Left ventricle myocardium inferior (tissue), 1 donor: ENCODE measurements at places on chromosomes 16 and 17. TPM values are rescaled to one million over a fixed set of nuclear protein-coding genes. Genes with fewer than 3 reads are reported as not detected.

The FOXN1 gene
- total RNA-seq: not detected

The CTRB1 gene
- total RNA-seq: not detected

The PITPNM3 gene
- total RNA-seq: 0.36 TPM

The CDH1 gene
- 0.11 TPM for total RNA-seq

The ABCC12 gene
- not detected for total RNA-seq

The OR2C1 gene
- 0.22 TPM for total RNA-seq

The COL1A1 gene
- total RNA-seq: 45.8 TPM

The BEAN1 gene
- total RNA-seq: 0.33 TPM

The RASL10B gene
- 18.4 TPM for total RNA-seq

The TVP23C gene
- total RNA-seq: 4.8 TPM

The CCNF gene
- total RNA-seq: 0.96 TPM

- H3K27me3 ChIP-seq: peaks cover 100% of the 10 kb centered on the region
- H3K27ac ChIP-seq: no peak overlapping the region
- H3K4me1 ChIP-seq: no peaks in the 10 kb centered on the region
- DNase-seq: no peak
These were observed 148.8 kb downstream of the ENGASE start for GRCh38 chr17:79223471-79223870.

DNA sequence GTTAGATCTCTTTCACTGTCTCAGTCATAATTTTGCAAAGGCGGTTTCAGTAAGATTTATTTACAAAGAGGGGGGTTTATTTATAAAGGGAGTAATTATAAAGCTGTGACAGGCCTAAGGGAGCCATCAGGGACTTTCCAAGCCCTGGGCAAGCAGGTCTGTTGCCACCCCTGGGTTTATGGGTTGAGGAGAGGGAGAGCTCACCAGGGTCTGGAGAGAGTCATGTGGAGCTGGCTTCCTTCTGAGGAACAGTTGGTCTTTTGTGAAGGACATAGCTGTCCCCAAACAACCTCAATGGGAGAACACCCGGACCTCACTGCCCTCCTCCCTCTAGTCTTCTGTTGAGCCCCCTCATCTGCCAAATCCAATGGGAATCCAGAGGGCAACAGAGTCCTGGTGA is 9.8 kb downstream of the ITGAM start:
- no peak overlapping the region for H3K27ac ChIP-seq
- no peaks in the 10 kb centered on the region for H3K4me1 ChIP-seq
- no peaks in the 10 kb centered on the region for H3K36me3 ChIP-seq
- H3K27me3 ChIP-seq: peaks cover 67% of the 10 kb centered on the region
- no peak overlapping the region for H3K4me3 ChIP-seq
- DNase-seq: no peak

GRCh38 chr16:30005341-30006094 is 5.3 kb downstream of the DOC2A start:
- peaks cover 13% of the 10 kb centered on the region for H3K36me3 ChIP-seq
- DNase-seq: no peak
- H3K4me1 ChIP-seq: peaks cover 12% of the 10 kb centered on the region
- peaks cover 27% of the 10 kb centered on the region for H3K27me3 ChIP-seq
- no peak overlapping the region for H3K4me3 ChIP-seq

DNA sequence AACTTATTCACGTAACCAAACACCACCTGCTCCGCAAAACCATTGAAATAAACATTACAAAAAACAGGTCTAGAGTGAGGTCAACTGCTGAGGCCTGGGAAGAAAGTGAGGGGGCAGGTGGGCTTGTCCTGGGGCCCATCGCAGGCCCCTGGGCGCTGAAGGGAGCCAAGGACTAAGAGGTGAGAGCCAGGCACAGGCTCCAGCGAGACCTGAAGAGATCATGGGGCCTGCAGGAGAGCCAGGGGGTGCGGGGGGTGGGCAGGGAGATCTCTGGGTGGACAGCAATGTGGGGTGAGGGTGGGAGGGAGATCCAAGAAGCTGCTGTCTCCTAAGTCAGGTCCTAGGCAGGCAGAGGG is 7.9 kb downstream of the ARHGAP27 start:
- no peaks in the 10 kb centered on the region for H3K36me3 ChIP-seq
- no peak for DNase-seq
- peak overlapping the region; percentile 91 for H3K27ac ChIP-seq
- peaks cover 12% of the 10 kb centered on the region for H3K27me3 ChIP-seq
- peaks cover 61% of the 10 kb centered on the region for H3K4me1 ChIP-seq

GRCh38 chr17:14310605-14311004 is 9.7 kb downstream of the HS3ST3B1 start:
- peak overlapping the region; percentile 69 for H3K27ac ChIP-seq
- H3K36me3 ChIP-seq: no peaks in the 10 kb centered on the region
- DNase-seq: peak; percentile 25
- peaks cover 39% of the 10 kb centered on the region for H3K4me1 ChIP-seq
- H3K27me3 ChIP-seq: peaks cover 22% of the 10 kb centered on the region
- peak overlapping the region; percentile 70 for H3K4me3 ChIP-seq

DNA sequence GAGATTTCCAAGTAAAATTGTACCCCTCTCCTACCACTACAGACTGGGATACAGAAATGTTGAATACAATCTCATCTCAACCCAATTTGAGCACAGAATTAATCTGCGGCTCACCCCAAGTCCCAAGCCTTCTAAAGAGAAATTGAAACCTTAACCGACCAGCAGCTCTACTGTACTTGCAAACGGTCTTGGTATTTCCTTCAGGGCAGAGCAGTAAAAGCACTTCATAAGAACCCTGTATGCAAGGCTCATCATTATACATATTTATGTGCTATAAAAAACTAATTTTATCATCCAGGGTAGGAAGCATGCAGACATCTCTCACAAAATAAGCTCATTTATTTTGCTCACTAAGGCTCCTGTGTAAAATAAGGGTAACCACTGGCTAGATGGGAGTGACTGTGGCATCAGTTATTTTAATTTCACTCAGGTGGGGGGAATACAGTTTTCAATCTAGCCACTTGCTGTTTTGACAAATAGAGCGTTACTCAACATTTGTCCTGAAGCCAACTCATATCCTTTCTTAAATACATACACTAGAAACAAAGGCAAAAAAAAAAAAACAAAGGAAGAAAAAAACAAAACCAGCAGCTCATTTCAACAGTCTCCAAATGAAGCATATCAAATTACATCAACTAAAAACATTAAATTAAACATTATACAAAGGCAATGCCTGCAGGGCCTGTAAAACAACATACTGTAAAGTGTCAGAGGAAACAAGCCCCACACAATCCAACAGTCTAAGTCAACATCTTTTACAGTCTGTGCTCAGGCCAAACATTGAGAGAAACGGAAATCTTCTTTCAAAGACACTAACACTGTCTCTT is 65.0 kb downstream of the PARN start:
- peaks cover 32% of the 10 kb centered on the region for H3K4me1 ChIP-seq
- H3K36me3 ChIP-seq: no peaks in the 10 kb centered on the region
- no peak overlapping the region for H3K4me3 ChIP-seq
- no peak for DNase-seq
- no peak overlapping the region for H3K27ac ChIP-seq

DNA sequence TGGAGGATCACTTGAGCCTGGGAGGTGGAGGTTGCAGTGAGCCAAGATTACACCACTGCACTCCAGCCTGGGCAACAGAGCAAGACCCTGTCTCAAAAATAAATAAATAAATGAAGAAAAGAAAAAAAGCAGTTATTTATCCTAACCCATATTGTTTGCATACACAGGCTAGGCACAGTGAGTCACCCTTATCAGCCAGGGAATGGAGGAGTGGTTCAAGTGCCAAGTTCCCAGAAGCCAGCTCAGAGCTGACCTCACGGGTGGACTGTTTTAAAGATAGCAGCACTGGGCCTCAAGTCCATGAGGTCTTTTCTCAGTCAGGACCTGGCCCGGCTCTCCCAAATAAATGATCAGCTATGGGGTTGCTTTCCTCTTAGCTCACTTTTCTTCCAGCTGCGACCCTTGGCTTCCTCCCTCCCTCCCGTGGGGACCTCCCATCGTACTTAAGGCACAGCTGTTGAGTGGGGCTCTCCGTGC is 22.6 kb upstream of the MGAT5B start:
- peaks cover 7% of the 10 kb centered on the region for H3K4me1 ChIP-seq
- no peak overlapping the region for H3K4me3 ChIP-seq
- DNase-seq: no peak
- peaks cover 90% of the 10 kb centered on the region for H3K27me3 ChIP-seq

DNA sequence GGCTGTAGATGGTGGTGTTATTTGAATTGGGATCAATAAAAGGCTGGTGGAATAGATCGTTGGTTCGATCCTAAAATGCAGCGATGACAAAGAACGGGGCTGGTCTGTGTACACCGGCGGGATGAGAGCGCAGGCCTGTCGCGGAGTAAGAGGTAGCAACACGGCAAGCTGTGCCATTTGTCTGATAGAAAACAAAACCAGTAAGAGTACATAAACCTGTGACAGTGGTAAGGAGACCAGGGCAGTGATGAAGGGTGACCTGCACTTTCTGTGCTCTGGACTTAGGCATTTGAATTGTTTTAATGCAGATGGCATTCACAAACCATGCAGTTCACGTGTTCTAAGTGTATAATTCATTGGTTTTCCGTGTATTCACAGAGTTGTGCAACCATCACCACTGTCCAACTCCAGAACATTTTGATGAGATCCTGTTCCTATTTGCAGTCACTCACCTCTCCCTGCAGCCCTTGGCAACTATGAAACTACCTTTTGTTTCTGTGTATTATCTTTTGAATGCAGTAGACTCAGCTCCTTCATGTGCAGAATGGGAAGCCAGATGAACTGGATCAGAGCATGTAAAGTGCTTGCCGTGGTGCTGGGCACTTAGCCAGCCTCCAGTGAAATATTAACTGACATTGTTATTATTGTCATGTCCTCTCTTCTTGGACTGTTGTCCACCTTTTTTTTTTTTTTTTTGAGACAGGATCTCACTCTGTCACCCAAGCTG is 286.1 kb downstream of the SNX29 start:
- no peak for DNase-seq
- H3K36me3 ChIP-seq: no peaks in the 10 kb centered on the region
- H3K27me3 ChIP-seq: no peaks in the 10 kb centered on the region
- peaks cover 15% of the 10 kb centered on the region for H3K4me1 ChIP-seq

GRCh38 chr16:79482011-79482410 is 118.5 kb downstream of the MAF start:
- peak overlapping the region; percentile 19 for H3K27ac ChIP-seq
- peaks cover 17% of the 10 kb centered on the region for H3K27me3 ChIP-seq
- H3K36me3 ChIP-seq: no peaks in the 10 kb centered on the region
- no peak for DNase-seq
- H3K4me3 ChIP-seq: no peak overlapping the region
- H3K4me1 ChIP-seq: no peaks in the 10 kb centered on the region

DNA sequence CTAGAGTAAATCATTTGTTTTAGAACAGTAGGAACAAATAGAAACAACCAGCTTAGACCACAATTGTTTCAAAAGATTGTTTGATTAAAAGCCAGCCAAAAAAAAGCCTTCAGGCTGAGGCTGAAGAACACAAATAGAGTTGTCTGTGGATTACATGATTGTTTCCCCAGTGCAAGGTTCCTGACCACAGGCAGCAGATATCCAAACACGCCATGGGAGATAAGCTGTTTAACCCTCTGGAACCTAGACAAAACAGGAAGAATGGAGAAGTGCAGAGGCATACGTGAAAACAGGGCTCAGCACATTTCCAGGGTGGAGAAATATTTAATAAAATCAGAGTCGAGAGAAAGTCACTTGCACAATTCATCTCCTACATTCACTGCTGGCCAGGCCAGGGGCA is 21.0 kb downstream of the ATPAF2 start:
- peaks cover 24% of the 10 kb centered on the region for H3K36me3 ChIP-seq
- H3K27me3 ChIP-seq: no peaks in the 10 kb centered on the region

- no peaks in the 10 kb centered on the region for H3K4me1 ChIP-seq
- no peak overlapping the region for H3K4me3 ChIP-seq
- no peak for DNase-seq
- no peaks in the 10 kb centered on the region for H3K36me3 ChIP-seq
These were observed 44.9 kb downstream of the TBX4 start for GRCh38 chr17:61496957-61497653.

GRCh38 chr16:47866423-47866822 is 289.4 kb downstream of the ABCC12 start:
- no peak overlapping the region for H3K4me3 ChIP-seq
- H3K36me3 ChIP-seq: no peaks in the 10 kb centered on the region
- no peak for DNase-seq
- no peaks in the 10 kb centered on the region for H3K4me1 ChIP-seq

DNA sequence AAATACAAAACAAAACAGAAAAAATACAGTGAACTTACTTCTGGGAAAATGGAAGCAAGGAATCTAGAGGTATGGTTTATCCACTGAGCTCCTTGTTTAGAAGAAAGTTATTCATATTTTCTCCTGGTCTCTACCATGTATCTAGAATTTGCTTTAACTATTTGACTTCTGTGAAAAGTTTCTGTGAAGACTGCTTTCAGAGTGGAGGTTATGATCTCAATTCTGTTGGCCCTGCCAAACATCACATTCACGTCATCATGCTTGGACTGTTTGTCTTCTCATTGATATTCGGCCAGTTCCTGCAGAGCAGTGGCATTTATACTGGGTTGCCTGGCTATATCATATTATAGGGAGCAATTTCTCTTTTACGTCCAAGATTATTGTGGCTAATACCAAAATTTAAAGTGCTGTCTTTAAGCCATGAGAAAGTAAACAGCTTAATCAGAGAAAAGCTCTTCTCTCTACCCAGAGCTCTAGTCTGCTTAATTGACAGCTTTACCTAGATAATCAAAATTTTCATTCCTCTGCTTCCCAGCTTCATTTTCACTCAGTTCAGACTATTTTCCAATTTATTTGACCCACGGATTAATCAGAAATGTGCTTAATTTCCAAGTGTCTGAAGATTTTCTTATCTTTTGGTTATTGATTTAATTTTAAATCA is at the start of gene ABCA8:
Gene ABCA8, minus strand, starts transcription at position 212 of the 661 bp plus-strand sequence. CDS start 13,358 bp downstream, outside the sequence.
- no peaks in the 10 kb centered on the region for H3K36me3 ChIP-seq
- H3K4me3 ChIP-seq: peak within 1 kb of the TSS; percentile 64
- peak within 1 kb of the TSS; percentile 84 for H3K27ac ChIP-seq
- DNase-seq: no peak
- H3K27me3 ChIP-seq: no peaks in the 10 kb centered on the region

GRCh38 chr17:45221081-45222013 is at the start of gene FMNL1:
TSS of gene FMNL1 (plus strand) at chr17:45221885. CDS start at chr17:45222125, 240 bp downstream.
- H3K36me3 ChIP-seq: no peaks in the 10 kb centered on the region
- DNase-seq: peak; percentile 76
- H3K27me3 ChIP-seq: no peaks in the 10 kb centered on the region
- peak within 1 kb of the TSS; percentile 84 for H3K4me3 ChIP-seq
- peaks cover 63% of the 10 kb centered on the region for H3K4me1 ChIP-seq

DNA sequence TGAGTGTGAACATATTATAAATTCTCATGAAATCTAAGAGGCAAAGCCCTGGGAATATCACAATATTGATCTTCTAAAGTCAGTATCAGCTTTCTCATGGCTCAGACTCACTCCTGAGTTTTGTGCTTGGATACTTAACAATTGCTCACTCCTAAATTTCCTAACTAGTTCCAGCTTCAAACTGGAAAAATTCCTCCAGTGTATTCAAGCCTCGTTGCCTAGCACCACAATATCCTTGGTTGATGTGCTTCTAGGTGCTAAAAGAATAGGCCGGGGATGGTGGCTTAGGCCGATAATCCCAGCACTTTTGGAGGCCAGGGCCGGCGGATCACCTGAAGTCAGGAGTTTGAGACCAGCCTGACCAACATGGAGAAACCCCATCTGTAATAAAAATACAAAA is 62.5 kb downstream of the XYLT1 start:
- H3K36me3 ChIP-seq: no peaks in the 10 kb centered on the region
- no peak overlapping the region for H3K27ac ChIP-seq
- no peak overlapping the region for H3K4me3 ChIP-seq
- H3K27me3 ChIP-seq: no peaks in the 10 kb centered on the region
- DNase-seq: no peak
- peaks cover 16% of the 10 kb centered on the region for H3K4me1 ChIP-seq
